ENCODE measurements at places on chromosomes 16 and 17.

- DNase-seq, result no peak
Measured at GRCh38 chr17:33811004-33811760, 443.9 kb upstream of the CCL2 start.

- no peak for DNase-seq
Measured at GRCh38 chr17:75764417-75764710, 628 bp downstream of the GALK1 start.

DNA sequence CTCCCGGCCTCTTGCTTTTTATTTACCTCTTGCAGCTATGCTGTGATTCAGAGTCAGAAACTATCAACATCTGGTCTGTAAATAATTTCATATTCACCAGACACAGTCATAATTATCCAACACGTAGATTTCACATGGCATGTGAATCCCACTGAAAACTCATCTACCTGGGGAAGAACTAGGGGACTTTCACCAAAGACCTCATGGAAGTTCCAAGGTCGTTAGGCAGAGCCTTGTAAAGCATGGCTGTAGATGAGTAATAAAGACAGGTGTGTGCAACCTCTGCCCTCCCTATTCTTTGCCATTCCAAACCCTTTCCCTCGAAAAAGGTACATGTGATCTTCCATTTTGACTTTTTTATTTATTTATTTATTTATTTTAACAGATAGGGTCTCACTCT, 1.9 kb upstream of the CHST5 start:
- DNase-seq, result no peak

GRCh38 chr16:84699147-84699711, 571 bp upstream of the USP10 start:
- DNase-seq, result no peak

GRCh38 chr16:75305364-75306098, 54.1 kb upstream of the BCAR1 start:
- no peak for DNase-seq

DNA sequence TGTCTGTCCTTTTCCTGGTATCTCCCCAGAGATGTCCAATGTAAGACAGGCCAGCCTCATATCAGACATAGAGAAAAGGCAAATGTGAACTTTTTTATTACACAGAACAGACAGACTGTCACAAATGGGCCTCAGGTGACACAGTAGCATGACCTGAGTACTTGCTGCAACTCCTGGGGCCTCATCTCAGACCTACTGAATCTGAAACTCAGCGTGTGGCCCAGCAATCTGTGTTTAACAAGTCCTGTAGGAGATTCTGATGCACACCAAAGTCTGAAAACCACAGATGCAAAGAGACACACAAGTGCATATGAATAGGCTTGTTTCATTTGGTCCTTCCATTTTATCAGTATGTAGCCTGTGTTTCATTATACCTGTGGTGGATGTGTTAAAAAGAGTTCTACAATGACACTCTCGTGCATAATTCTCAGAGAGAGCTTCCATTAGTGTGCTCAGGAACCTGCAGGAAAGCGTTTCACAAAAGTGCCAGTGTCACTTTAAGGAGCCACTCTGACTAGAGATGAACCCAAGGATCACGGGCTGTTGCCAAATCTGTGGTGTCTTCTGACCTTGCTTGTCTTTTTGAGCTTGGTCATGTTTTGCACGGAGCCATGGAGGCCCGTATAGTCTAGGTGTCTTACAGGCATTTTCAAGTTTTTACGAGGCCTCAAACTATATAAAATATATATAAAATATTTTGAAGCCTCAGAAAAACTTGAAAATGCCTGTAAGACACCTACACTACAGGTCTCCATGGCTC, 33.8 kb upstream of the NF1 start:
- DNase-seq, result no peak

- no peak for DNase-seq
Measured at GRCh38 chr17:75485688-75486087, 29.3 kb downstream of the TMEM94 start.

- no peak for DNase-seq
Measured at GRCh38 chr17:39919087-39919683, 750 bp upstream of the GSDMB start.

DNA sequence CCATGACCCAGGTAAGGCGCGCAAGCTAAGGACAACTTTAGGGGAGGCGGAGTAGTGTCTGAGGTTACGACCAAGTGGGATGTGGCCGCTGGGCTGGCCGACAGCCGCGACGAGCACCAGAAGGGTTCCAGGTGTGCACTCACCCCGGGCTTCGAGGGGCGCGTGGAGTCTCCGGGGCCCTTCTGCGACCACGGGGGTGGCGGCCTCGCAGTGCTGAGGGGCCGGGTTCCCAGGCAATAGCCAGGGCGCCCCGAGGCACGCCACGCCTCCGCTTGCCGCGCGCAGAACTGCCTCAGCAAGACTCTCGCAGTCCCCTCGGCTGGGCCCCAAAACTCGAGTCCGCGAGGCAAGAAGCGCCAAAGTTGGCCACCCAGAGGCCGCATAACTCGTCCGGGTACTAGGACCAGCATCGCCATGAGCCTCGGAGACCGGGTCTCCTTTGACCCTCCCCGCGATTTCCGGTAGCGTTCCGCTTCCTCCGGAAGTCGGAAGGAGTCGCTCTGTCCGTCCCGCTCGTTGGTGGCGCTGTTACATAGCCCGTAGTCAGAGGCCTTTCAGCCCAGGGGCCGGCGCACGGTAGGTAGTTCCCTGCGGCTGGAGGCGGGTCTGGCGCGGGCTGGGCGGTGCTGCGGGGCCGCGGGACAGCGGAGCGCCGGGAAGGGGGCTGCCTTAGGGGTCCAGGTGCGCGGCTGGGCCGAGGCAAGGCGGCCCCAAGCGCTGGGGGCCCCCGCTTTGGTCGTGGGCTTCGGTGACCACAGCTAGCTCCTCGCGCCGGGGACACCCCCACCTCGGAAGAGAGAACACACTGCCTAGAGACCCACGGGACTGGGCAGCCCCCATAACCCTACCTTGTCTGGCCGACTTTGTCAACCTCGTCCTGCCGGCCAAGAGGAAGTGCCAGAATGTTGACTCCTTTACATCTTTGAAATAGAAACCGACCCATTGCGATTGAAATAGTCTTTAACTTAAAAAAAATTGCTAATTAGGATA, at the start of the genes ADPRM and SCO1:
TSS of gene ADPRM (plus strand) at position 503 of the 990 bp plus-strand sequence. CDS start 7,333 bp downstream, outside the sequence.
TSS of gene SCO1 (minus strand) at position 442 of the 990 bp plus-strand sequence. CDS start at position 416, 26 bp downstream.
- peak; percentile 78 for DNase-seq

DNA sequence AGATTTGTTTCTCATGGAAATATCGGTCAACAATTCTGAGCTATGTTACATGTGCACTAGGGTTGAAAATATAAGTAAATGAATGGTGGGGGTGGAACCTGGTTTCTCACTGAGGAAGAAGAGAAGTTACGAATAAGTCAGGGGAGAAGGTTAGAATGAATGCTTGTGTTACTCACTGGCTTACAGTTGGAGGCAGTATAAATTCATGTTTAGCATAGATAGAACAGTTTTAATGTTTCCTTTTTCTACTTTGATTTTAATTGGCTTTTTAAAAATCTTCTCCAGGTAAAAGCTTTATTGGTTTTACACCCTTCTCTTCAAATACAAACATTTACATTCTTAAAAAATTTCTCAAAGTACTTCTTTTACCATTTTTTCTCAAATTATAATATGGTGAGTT, 1113.7 kb downstream of the CDH11 start:
- no peak for DNase-seq

- no peak for DNase-seq
Measured at GRCh38 chr17:77924757-77925336, 33.7 kb upstream of the TNRC6C start.

DNA sequence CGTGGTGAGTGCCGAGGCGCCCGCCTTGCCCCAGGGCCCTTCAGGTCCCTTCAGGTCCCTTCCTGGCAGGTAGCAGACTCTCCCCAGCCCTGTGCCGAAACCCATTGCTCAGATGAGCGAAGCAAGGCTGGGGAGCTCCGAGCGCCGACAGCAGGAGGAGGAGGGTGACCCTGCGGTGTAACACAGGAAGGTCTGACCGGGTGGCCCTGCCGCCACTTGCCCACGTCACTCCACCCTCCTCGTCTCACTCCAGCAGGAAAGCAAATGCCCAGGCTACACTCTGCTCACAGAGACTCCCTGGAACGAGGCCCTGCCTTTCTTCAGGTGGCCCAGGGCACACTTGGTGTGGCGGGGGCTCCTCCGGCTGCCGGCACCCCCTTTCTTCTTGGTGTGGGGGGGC, 57.2 kb downstream of the ACTG1 start:
- DNase-seq, result no peak

DNA sequence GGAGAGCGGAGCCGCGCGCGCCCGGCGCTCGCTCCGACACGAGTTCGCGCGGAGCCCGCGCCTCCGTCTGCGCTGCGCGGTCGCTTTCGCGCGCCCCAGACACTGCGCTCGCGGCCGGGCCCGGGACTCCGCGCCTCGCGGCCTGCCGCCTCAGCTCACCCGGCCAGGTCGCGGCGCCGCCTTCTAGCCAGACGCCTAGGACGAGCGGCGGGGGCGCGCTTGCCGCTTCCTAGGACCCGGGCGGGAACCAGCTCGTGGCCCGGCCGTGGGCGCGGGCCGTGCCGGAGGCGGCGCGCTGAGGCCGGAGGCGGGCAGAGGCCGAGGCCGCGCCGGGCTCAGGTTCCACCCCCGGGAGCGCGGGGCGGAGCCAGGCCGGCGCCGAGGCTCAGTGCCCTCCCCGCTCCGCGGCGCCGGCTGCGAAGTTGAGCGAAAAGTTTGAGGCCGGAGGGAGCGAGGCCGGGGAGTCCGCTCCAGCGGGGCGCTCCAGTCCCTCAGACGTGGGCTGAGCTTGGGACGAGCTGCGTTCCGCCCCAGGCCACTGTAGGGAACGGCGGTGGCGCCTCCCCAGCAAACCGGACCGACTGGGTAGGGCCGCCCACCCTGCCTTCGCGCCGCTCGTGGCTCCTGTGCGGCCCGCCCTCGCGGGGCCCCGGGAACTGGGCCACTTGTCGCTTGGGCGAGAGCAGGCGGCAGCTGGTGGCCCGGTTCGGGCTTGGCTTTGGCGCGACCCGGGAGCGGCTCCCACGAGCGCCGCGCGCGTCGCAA, at the start of gene SPHK1:
TSS of gene SPHK1 (plus strand) at position 388 of the 765 bp plus-strand sequence. CDS start 1,036 bp downstream, outside the sequence.
- DNase-seq, result peak; percentile 44

DNA sequence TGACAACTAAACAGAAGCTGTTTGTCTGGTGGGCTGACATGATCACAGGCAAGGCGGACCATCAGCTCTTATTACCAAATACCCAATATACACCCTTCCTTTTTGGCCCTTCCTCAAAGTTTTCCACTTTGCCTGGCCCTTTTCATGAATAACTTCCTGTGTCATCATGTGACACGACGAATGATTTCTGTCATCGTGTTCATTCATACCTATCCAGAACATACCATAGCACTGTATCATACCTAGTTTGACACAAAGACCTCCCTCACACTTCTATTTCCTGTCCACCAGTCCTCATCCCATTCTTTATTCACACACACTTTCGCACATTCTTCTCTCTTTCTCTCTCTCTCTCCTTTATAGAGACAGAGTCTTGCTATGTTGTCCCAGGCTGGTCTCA, 131.8 kb downstream of the STX8 start:
- DNase-seq, result no peak

DNA sequence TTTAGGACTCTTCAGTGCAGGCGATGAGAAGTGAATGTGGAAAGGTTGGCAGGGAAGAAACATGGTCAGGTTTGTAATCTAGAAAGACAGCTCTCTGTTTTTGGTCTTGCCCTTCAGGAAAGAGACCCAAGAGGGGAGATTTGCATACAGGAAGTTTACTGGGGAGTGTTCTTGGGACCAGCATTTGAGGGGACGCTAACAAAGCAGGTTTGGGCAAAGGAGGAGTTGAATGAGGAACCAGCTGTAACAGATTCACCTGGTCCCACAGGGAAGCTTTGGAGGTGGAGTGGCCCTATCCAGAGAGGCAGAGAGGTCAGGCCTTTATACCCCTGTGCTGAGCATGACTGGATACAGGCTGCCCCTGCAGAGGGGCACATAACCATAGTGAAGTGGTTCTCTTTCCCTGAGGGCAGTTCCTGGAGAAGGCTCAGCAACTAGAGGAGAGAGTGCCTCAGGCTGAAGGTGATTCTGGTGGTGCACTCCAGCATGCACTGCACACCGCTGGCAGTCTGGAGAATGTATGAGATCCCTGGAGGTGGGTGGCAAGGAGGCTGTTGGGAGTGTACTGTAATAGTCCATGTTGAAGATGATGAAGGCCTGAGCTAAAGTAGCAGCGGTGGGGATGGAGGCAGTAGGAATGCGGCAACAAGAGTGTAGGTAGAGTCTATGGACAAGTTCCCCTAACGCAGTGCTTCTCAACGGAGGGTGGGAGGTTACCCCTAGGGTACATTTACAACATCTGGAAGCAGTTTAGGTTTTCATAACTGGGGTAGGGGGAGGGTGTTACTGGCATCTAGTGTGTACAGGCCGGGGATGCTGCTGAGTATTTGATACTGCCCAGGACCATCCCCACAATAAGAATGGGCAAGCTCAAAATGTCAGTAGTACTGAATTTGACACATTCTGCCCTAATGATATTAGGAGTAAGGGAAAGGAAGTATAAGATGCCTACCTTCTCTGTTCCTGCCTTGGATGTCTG, 37.2 kb downstream of the MAP2K6 start:
- DNase-seq, result no peak

DNA sequence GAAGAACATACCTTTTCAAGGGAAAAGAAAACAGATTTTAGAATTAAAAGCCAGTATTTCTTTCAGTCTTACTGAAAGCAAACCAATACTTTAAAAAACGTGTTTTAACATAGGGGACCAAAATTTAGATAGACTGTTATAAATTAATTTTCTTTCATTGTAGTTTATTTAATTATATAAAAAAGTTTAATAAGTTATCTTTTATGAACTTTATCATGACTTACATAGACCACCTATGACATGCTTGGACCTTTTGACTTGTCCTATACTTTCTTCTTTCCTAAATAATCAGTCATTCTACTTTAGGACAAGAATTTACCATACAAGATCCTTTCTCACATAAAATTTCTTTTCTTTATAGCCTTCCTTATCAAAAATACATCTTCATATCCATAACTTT, 102.0 kb upstream of the HAS3 start:
- no peak for DNase-seq

DNA sequence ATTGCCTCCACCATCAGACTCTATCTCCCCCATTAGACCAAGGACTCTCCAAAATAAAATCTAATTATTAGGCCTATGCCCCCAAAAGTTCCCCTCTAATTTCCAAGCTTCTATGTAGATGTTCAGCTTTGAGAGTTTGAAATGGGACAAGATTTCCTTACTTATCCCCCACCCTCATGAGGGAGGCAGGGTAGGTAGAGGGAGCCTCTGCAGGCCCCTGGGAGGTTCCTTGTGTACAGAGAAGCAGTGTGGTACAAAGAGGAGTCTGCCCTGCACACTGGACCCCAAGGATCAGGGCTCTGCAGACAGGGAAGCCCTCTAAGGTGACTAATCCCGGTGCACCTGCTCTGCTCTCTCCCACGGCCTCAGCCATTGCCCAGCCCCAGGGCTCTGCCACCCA, 2.5 kb downstream of the KRT17 start:
- DNase-seq, result no peak

- no peak for DNase-seq
Measured at GRCh38 chr16:69073181-69073702, 32.2 kb upstream of the HAS3 start.

GRCh38 chr17:12680407-12680897, 14.8 kb downstream of the MYOCD start:
- no peak for DNase-seq

Measured in NCI-H774 (cell line).